ENCODE measurements at places on chromosomes 5 and 9.

GRCh38 chr9:20549053-20549452 lies 73.2 kb downstream of the MLLT3 start:
- DNase-seq: no peak

DNA sequence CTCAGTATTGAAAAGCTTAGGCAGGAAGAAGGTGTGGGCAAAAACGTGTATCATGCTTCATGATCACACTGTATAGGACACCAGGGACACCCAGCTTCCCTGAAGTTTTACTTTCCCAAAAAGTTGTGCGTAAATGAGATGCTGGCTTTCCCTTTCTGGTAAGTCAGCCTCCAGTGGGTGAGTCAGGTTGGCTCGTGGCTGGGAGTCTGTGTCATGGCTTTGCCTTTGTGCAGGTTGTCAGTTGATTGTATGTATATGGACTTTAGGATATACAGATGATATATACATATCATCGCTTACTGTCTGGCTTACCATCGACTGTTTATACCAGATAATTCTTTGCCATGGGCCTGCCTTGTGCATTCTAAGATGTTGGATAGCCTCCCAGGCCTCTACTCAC lies 34.2 kb downstream of the ADRB2 start:
- no peak for DNase-seq

- no peak for DNase-seq
Observed at GRCh38 chr5:163731256-163731655, 225.8 kb downstream of the MAT2B start.

DNA sequence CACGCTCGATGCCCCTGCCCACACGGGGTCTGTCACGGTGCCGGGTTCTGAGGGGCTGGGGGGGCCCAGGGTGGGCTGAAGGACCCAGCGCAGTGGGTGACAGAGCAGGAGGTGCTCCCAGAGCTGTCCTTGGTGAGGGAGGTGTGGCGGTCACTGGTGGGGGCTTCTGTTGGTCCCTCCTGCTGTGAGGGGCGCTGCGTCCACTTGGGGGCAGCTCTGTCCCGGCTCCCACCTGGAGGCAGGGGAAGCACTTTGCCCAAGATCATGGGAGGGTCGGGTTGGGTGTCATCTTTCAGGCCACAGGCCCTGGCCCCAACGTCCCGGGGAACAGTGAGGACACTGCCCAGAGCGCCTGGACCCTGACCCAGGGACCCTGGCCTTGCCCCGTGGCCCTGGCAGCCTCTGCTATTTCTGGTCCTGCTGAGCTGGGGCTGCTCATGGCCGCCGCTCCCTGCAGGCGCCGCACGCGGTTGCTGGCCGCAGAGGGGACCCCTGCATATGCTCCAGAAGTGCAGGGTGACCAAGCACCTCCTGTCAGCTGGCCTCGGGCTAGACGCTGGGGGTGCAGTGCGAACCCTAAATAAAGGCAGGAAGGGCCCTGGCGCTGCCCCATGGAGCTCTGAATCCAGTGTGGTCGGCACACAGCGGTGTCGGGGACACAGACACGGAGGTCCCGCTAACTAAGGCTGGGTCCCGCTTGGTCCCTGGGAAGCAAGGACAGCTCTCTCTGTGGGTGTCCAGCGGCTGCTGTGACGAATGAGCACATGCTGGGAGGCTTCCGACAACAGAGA lies 11.6 kb upstream of the RNU6ATAC start:
- no peak for DNase-seq

- DNase-seq: peak; percentile 27
Observed at GRCh38 chr5:175444060-175444904, at the start of gene DRD1. TSS of gene DRD1 (minus strand) at chr5:175444182. CDS start at chr5:175443099, 1,083 bp downstream.

DNA sequence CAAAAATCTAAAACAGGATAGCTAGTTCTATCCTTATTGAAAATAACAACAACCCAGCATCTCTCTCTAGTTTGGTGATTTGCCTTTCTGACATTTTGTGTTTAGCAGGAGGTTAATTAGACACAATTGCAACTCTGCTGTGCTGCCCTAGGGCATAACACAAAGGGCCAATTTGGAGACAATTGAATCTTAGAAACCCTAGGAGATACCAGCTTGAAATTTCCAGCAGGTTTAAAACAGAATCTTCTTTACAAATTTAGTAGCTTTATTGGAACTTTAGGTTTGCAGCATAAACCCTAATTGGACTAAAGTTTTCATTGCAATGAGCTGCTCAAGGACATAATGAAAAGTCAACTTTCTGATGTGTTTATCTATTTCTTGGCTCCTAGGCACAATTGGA lies 166.7 kb upstream of the FER start:
- DNase-seq: no peak

- no peak for DNase-seq
Observed at GRCh38 chr5:88956416-88956815, 73.4 kb upstream of the MEF2C start.

GRCh38 chr9:91629718-91630117 lies 206.1 kb upstream of the NFIL3 start:
- no peak for DNase-seq

DNA sequence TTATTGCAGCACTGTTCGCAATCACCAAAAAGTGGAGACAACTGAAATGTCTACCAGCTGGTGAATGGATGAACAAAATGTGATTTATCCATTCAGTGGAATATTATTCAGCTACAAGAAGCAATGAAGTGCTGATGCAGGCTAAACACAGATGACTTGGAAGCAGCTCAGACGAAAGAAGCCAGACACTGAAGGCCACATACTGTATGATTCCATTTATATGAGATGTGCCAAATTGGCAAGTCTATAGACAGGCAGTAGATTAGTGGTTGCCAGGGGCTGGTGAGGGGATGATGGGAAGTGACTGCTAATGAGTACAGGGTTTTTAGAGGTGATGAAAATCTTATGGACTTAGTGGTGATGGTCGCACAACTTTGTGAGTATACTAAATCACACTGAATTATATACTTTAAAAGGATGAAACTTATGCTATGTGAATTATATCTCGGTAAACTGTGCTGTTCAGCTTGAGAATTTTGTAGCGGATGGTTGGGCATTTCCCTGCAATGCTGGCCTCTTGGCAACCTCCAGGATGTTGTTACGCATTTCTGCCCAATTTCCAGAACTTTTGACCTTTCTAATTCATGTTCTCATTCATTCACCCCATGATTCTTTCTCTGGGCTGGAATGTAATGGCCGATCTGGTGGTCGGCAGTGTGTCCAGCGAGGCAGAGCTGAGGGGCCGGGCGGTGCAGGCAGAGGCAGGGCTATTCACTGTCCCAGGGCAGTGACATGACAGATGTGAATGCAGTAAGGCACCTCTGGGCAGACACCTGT lies 22.0 kb upstream of the WNK2 start:
- peak; percentile 93 for DNase-seq

DNA sequence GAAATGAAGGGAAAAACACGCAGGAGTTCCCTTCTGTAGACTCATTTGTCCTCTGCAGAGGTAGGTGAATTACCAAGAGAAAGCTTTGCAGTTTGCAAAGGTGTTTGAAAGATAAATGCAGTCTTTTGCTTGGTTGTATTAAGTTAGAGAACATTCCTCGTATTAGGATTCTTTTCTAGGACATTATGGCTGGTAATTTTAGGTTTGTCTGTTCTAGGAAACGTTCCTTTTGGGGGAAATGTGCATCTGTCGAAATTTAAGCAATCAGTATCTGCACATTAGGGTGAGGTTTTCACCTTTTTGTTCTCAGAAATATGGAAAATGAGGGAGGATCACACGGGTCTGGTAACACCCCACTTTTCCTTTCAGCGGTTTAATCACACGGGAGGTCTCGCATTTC lies 45.1 kb downstream of the GAS1 start:
- DNase-seq: no peak

GRCh38 chr9:137984005-137984404 lies 106.4 kb downstream of the CACNA1B start:
- DNase-seq: no peak

GRCh38 chr9:90893706-90894105 lies 92.1 kb downstream of the SYK start:
- DNase-seq: no peak
